Fibroblast of skin of right biceps (primary cell): ENCODE measurements at places on chromosomes 6 and 20.
A peak's percentile ranks its signal among the peaks of the same experiment; 100 is the strongest.

DNA sequence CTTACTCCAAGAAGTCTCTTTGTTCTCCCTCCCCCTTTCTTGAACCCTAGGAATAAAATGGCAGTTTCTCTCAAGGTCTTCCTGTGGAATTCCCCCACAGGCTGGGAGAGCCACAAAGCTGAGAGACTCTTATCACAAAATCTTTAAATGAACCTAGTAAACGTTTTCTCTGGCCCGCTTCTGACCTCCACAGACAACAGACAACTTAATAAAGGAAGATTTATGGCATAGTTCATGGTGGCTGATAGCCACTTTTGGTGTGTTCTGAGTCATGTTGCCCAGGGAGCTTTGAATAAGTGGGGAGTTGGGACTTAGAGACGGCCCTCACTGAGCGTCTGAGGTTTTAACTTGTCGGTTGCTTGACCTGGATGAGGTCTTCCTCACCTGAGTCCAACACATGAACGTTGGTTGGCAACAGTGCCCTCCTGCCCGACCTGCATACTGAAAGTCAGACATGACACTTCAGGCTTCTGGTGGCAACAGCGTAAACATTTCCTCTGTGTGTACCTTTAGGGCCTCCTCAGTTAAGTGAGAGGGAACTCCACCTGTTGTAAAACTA is 124.1 kb downstream of the FOXO3 start:
- peak; percentile 87 for DNase-seq

DNA sequence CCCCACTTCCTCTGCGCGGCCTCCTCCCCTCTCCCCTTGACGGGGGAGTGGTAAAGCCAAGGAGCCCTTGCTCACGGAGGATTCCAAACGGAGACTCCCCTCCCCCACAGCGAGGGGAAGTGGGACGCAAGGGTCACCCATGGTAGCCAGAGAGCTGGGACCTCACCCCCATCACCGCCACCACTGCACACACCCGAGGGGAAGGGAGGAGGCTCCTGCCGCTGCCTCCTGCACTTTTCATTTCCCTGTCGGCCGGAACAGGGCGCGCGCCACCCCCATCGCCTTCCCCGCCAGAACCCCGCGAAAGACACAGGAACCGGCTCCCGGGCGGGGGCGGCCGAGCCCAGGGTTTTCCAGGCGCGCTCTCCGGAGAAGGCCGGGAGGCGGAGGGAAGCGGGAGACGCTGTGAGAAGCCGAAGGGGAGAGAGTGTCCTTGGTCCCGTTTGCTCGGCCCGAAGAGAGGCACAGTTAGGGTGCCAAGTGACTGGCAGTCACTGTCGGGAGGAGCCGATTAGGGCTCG is 789 bp downstream of the CCND3 start:
- DNase-seq = peak; percentile 40

GRCh38 chr6:90406142-90406794 is 109.6 kb upstream of the BACH2 start:
- peak; percentile 84 for DNase-seq

GRCh38 chr6:63643862-63644261 is 8.3 kb downstream of the PHF3 start:
- DNase-seq = peak; percentile 12

GRCh38 chr20:59154317-59155013 is 9.2 kb upstream of the ZNF831 start:
- no peak for DNase-seq

DNA sequence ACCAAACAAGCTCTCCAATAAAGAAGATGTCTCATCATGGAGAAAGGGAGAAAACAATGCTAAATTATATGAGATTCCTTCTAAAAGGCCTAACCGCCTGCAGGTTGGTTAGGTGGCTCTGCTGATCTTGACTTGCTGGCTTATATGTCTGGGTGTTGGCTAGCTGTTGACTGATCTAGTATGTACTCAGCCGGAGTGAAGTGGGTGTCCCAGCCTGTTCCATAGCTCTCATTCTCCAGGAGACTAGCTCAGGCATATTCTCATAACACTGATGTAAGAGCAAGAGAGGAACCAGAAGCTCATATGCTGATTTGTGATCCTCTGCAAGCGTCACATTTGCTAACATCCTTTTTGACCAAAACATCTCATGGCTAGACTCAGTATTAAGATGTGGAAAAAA is 473.0 kb downstream of the BMP2 start:
- no peak for DNase-seq

DNA sequence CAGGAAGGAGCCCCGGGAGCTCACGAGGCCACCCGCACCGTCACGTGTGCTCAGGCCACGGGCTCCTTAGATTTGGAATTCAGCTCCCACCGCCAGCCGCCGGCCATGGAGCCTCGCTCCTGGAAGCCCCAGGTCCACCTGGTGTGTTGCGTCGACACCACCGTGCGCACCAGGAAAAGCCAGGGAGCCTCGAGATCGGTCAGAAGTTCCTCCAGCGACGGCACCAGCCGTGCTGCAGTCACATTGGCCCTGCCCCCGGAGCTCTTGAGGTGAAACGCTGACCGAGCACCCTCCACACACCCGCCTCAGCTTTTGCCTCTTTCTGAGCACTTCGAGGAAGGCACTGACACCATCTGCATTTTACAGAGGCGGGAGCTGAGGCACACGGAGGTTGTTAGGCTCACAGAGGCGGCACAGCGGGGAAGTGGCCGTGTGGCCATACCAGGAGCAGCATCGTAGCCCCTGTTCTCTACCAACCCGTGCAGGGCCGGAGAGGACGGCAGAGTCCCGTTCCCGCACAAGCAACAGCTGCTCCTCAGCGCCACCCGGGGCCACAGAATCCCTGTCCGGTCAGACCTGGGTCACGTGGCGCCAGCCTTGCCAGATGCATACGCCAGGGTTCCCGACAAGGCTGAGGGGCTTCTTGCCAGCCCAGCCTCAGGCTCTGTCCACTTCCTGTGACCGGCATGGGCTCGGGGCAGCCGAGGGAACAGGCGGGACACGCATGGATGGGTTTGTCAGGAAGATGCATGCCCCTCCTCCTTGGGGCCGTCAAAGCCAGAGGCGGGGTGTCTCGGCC is 7.6 kb downstream of the NKAIN4 start:
- DNase-seq = no peak

DNA sequence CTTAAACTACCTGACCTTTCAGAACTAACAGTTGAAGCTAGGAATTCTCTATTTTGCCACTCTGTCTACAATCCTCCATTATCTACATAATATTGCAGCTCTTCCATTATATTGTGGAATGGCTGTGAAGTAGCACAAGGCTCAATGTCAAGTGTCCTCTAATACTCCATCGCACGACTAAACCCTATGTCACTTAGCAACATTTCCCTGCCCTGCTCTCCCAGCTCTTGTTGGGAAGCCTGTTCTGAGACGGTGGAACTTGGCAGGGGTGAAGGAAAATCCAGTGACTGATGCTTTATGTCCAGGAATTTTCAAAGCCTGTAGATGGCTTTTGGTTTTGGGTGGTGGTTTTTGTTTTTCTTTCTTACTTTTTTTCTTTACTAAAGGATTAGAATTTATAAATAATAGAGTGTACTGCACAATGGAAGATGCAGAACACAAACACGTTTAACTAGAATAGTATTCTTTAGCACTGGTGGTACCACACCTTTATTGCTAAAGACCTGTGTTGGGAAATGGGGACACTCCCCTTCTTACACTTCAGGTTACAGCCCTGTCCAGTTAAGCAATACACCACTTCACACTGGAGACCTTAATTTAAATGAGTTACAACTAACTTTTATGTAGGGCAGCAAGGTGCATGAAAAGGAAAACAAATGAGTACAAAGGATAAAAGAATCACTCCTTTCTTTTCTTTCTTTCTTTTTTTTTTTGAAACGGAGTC is 20.7 kb upstream of the AMD1 start:
- DNase-seq = no peak

DNA sequence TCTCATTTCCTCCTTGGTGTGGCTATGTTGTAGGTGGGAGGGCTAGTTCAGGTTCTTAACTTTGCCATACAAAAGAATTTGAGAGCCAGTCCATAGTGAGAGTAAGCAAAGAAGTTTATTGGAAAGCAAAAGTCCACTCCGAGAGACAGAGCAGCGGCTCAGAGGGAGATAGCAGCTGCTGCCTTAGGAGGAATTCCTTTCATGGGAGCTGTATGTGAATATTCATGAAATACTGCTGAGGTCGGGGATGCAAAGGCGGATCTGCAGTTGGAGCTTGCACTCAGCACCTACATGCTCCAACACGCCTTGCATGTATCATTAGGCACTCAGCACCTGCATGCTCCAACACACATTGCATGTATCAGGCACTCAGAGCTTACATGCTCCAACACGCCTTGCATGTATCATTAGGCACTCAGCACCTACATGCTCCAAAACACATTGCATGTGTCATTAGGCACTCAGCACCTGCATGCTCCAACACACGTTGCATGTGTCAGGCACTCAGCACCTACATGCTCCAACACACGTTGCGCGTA is 54.9 kb downstream of the CDH4 start:
- DNase-seq = no peak

GRCh38 chr6:39898625-39899024 is 35.6 kb downstream of the MOCS1 start:
- no peak for DNase-seq

DNA sequence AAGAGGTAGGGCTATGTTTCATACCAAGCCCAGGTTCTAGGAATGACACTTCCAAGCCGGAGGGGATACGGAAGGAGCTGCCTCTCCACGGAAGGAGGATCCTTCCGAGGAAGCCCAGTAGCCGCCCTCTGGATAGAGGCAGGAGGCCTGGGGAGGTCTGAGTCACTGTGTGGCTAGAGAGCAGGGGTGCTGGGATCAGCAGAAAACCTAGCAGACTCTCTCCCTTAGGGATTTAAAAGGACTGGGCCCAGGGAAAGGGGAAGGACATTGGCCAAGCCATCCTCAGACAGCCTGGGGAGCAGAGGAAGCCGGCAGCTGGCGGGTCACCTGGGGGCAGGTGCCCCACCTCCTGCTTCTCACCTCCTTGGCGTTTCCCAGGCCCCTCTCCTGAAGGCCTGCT is 36.6 kb upstream of the NFATC2 start:
- peak; percentile 78 for DNase-seq

DNA sequence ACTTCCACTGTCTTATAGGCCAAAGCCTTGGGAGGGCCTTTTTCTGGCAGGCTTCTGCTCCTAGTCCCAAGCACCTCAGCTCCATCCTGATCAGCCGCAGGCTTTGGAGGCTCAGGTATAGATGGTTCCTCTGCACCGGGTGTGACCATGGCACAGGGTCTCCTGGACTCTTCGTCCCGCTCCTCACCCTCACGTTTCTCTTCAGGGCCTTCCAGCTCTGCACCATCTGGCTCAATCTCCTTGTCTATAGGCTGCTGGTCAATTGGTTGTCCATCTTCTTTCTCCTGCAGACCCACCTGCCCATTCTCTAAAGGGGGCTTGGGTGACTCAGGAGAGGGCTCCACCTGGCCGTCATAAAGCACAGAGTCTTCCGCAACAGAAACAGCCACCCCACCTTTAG is 37.0 kb downstream of the BFSP1 start:
- no peak for DNase-seq

DNA sequence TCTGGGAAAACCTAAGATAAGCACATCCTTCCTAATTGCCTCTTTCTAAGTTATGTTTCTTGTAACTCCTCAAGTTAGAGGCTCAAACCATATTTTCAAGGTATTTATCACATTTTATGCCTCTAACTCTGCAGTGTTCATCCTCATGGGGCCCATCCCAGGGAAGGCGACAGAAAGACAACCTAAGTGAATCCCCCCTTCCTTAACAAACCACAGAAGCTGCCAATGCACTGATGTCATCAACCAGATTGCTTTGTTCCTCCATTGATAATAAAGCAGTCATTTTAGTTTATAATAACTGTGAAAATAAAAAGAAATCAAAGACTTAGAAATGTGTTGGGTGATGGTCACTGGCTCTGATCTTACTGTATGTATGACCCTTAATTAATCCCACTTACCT is 119.5 kb upstream of the TCF21 start:
- peak; percentile 78 for DNase-seq

DNA sequence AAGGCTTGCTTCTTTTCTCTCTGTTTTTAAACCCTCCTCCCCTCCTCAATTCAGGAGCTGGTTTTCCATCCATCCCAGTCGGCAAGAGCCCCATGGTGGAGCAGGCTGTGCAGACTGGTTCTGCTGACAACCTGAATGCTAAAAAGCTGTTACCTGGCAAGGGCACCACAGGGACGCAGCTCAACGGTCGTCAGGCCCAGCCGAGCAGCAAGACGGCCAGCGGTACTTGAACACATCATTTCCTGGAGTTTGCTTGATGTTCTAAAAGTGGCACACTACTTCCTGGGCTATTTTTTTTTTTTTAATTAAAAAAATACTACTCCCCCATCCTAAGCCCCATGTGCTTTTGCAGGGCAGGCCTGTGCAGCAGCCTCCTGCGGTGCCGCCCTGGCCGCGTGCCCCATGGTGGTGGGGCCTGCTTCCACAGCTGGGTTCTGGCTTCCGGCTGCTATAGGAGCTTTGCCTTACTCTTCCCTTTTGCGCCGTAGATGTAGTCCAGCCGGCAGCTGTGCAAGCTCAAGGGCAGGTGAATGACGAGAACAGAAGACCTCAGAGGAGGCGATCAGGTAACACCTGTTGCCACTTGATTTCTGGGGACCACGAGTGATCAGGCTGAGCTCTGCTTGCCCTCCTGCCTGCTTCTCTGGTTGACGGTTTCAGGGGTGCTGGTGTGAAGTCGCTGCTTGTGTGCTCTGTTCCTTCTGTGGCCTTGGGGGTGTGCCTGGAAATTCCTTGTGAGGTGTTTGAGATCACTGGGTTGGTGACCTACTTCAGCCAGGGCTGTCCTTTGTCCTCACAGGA is 7.7 kb downstream of the LSM14B start:
- no peak for DNase-seq

DNA sequence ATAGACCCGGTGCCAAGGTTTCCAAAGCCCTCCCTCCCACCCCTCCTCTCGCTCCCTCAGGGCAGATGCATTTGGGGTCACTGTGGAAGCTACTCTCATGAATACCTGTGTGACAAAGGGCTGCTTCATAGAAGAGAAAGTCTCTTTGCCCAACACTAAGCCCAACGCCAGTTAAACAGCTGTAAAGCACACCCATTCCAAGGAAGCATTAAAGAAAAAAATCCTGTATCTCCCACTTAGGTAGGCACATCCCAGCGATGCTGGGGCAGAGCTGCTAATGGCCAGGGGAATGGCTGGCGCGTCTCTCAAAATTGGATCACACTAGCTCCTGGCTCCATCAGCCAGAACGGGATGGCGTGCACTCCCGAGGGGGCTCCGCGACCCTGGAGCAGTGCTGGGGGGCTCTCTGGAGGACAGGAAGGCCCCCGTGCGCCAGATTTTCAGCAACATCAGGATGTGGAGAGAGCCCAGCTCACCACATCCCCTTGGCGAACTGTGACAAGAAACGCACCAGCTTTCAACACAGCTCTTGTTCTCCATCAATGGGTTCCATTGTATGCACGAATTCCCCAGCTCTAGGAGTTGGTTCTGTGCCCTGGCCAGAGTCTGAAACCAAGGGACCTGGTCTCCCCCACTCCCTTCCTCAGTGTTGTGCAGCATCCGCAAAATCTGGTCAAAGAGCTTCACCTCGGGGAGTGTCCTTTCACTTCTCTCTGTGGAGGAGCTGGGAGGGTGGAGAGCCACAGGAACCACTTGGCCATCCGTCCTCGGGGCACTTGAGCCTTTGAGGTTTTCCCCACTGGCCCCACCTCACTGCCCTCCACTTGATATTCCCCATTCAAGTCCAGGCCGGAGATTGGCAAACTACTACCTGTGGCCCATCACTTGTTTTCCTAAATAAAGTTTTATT is 74.1 kb downstream of the TFAP2C start:
- no peak for DNase-seq
